ENCODE measurements at places on chromosomes 6 and 20.

- DNase-seq, result no peak
Observed at GRCh38 chr20:52991830-52992229, 19.7 kb downstream of the TSHZ2 start.

GRCh38 chr20:4056880-4057279 lies 41.5 kb upstream of the RNF24 start:
- no peak for DNase-seq

DNA sequence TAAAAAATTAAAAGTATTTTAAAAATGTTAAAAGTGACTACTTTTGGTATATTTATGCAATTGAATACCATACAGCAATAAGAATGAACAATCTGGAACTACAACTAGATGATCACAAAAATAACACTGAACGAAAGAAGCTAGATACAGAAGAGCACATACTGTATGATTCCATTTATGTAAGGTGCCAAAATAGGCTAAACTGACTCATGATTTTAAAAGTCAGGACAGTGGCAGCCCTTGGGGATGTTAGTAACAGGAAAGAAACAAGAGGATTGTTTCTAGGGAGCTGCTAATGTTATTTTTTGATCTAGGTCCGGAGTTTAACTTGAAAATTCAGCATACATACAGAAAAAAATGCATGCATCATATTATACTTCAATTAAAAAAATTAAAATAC lies 42.3 kb downstream of the KIF13A start:
- DNase-seq, result no peak

DNA sequence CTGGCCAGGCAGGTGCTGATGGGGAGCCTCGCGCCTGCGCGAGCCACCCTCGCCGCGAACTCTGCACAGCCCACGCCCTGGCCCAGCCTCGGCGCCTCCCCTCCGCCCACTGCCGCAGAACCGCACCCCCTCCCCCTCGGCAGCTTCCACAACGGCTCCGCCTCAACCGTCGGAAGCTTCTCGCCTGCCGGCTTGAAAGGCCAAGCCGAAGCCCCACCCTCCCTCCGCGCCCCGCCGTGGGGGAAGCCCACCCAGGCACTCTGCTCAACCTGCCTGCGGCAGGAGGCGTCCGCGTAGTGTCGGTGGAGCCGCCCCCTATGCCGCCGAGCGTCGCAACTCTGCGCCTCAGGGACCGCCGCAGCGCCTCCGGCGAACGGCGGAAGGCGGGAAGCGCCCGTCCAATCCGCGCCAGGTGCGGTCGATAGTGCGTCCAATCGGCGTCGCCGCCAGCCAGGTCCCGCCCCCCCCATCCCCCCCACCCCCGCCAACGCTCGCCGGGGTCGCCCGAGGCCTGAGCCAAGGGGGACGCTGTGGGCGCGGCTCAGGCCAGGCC lies at the start of gene SYCP2:
Gene SYCP2 (minus strand): TSS at position 342 of the 553 bp plus-strand sequence. CDS start 11,224 bp downstream, outside the sequence.
- peak; percentile 28 for DNase-seq
